Upper lobe of right lung (tissue), 1 donor: ENCODE measurements at places on chromosomes 11 and 22. TPM values are rescaled to one million over a fixed set of nuclear protein-coding genes. Genes with fewer than 3 reads are reported as not detected.

The APOA4 gene
- total RNA-seq, result not detected

DNA sequence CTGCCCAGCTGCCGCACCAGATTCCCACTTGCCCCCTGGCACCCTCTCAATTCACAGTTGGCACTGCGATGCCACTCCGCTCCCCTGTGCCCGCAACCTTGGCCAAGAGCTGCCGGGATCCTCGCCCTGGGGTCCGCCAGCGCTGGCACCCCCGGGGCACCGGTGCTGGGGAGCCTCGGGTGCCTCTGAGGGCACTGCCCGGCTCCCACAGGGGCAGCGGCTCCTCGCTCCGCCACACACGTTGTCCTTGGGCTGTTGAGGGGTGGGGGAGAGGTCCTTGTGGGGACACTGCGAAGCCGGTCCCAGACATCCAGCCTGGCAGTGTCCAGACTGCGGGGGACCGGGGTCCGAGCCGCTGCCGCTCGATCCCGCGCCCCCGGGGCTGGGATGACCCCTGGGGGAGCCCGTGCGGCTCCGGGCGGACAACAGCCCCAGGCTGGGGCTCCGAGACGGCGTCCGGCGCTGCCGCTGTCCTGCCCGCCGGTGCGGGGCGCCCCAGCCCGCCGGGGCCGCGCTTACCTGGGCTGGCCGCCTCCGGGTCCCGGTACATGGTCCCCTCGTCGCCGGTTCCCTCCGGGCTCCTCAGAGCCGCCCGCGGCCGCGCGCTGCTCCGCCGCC lies 496 bp downstream of the SYT7 start:
- no peak for DNase-seq

- DNase-seq, result no peak
Observed at GRCh38 chr11:111942829-111943228, 5.7 kb downstream of the DIXDC1 start.

GRCh38 chr22:38260761-38261681 lies 11.8 kb downstream of the TMEM184B start:
- DNase-seq, result no peak

DNA sequence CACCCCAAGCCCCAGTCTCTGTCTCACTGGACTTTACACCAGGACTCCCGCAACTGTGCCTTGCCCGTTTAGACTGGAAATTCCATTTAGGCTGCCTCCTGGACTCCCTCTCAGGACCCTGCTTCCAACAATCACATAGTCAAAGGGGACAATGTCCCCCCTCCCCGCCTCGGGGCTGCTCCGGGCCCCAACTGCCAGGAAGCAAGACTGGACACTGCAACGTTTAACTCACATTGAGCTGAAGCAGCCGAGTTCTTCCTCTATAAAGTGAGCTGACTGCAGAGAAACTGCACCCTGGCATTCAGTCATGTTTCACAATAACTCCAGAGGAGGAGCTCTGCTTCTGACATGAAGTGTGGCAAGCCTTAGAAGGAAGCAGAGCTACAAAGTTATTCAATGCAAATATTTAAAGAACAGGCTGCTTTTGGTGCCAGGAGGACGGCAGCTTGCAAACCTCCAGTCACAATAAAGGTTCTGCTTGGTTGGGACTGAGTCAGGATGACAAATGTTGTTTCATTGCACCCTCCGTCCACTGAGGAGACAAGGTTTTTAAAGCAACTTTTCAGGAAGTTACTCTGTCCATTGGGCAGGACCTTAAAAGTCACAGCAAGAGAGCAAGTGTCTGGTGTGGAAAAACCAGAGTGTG lies 19.9 kb downstream of the PACSIN2 start:
- DNase-seq, result no peak

DNA sequence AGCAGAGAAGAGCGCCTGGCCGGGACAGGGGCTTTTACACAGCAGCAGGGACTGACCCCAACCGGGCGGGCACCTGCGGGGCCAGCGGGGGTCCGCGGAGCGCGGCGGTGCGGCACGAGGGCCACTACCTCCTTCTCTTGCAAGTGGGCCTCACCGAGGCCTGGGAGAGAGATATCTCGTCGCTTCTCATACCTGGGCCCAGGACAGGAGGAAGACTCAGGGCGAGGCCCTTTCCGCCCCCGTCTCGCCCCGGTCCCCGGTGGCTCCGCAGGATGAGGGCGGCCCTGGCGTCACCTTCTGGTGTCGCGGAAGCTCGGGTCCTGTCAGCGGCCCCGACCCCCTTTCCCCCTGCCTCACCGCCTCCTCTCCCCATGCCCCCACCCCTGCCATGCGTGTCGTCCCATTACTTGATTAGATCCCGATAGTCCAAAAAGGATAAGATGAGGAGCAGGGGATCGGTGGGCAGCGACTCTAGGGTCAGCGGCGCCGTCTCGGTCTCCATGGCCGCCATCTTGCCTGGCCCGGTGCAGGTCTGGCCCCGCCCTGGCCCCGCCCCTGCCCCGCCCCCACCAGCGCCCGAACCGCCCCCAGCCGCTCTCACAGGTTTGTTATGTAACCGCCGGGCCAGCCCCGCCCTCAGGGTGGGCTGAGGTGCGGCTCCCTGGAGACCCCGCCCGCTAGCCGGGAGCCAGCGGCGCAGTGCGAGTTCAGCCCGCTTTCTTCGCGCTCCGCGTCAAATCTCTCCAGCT lies at the start of gene FBXO3:
TSS of gene FBXO3 (minus strand) at position 534 of the 749 bp plus-strand sequence. CDS start at position 511, 23 bp downstream.
- DNase-seq, result peak; percentile 93

The C11orf16 gene
- not detected for total RNA-seq

DNA sequence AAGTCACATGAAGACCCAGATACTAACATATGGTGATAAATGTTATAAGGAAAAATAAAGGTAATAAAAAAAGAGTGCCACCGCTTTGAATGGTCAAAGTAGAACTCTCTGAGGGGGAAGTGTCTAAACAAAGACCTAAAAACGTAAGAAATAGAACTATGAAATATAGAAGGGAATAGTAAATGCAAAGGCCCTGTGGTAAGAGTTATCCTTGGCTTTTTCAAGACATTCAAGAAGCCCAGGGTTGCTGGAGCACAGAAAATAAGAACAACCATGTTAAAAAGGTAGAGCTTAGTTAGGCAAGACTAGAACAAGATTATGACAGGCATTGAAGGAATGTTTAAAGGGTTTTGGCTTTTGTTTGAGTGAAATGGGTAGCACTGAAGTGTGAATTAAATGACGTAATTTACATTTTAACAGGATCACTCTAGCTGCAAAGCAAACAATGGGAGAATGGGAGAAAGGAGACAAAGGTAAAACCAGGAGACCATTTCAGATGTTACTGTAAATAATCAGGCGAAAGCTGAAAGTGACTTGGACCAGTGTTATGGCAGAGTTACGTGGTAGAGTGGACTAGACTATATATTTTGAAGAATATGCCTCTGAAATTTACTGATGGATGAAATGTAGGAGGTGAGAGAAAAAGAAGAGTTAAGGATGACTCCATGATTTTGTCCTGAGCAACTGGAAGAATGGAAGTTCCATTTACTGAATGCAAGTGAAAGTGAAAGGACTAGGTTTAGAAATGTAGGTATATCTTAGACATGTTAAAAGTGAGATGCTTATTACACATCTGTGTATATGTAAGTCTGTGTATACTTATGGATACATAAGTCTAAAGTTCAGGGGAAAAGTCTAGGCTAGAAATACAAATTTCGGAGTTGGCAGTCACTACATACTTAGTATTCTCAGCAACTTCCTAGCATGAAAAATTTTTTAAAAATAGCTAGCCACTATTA lies 28.5 kb downstream of the BTBD10 start:
- DNase-seq, result no peak

The TMPRSS4 gene
- 3.0 TPM for total RNA-seq

The BIRC3 gene
- 23.0 TPM for total RNA-seq
